Effector memory CD4-positive, alpha-beta T cell (primary cell): ENCODE measurements at places on chromosomes 7 and 10.

DNA sequence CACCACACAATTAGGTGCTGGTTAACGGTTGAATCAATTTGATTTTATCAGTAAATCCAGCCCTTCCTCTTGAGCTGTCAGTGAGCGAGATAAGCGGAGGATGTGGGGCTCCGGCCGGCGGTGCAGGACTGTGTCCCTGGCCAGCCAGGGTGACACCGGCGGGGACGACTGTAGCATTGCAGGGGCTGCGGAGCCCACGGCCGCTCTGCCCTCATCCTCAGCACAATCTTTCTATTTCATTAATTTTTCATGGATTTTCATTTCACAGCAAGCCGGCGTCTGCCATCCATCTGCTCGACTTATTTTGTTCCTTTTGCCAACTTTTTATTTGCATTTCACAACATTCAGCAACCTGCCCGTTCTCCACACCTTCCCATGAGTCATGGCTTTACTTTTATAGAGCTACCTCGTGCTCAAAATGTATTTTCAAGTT is 4.7 kb downstream of the ADARB2 start:
- DNase-seq = no peak

DNA sequence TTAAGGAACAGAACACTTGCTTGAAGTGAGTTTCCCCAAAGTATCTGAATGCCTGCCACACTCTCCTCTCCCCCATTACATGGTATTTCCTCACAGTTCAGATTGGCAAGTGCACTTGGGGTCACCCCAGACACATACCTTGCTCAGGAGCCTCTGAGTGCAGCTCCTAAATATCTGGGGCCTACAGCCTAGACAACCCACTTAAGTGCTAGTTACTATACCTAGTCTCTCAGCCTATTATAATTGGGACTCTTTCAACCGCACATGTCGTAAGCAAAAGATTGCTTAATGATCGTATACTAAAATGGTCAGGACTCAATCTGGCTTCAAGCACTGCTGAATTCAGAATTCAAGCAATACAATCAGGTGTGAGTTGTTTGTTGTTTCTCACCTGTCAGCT is 19.9 kb downstream of the TMEM176B start:
- DNase-seq = no peak

GRCh38 chr7:44587843-44588711 is 6.0 kb upstream of the TMED4 start:
- DNase-seq = peak; percentile 45

DNA sequence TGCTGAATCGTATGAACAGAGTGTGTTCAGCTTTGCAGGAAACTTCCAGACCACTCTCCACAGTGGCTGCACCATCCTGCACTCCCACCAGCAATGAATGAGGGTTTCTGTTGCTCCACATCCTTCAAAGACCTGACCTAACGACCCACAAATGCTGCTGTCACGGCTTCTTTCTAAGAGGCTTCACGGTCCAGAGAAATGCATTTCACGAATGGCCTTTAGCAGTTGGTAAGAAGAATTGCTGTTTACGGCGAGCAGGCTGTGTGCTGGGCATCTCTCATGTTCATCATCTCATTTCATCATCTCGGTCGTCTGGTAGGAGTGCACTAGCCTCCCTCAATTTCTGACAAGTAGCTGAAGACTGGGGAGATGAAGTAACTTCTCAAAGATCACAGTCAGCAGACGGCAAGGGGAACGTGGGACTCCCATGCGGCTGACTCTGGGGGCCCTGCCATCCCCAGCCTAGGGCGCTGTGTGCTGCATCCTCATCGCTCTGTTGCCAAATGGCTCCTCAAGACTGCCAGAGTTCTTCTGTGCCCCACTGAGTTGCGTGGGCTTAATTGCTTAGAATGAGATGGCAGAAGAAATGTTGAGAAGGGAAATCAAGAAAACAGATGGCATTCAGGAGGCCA is 72.9 kb downstream of the ADARB2 start:
- DNase-seq = no peak

DNA sequence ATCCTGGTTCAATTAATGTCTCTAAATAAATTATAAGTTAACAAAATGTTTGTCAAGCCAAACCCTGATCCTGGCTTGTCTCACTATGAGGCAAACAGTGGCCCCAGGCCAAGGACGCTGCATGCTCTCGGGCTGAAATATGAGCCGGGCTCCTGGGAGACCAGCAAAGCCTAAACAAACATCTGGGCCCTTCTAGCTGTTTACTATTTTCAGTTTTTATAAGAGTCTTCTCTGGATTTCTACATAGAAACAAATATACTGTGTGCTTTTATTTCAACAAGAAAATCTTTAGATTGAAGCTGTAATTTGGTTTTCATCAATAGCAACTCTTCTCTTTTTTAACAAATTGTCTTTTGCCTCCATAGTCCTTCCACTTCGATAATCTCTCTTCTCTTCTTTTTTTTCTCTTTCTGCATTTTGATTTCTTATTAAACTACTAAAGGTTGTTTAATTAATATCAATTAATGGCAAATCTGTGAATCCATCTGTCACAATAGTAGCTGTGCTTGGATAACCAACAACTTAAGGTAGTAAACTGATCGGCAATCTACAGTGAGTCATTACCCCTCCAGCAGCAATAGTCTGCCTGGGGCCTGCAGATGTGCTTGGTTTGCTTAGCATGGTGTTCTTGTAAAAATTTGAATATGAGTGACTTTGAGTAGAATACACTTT is 83.3 kb upstream of the DNAJC1 start:
- DNase-seq = no peak

GRCh38 chr10:111390813-111391563 is 314.2 kb downstream of the ADRA2A start:
- no peak for DNase-seq
